NAMALWA (cell line): ENCODE measurements at places on chromosomes 1 and 21.

- no peak for DNase-seq
Measured at GRCh38 chr1:106717591-106717990, 338.9 kb upstream of the PRMT6 start.

DNA sequence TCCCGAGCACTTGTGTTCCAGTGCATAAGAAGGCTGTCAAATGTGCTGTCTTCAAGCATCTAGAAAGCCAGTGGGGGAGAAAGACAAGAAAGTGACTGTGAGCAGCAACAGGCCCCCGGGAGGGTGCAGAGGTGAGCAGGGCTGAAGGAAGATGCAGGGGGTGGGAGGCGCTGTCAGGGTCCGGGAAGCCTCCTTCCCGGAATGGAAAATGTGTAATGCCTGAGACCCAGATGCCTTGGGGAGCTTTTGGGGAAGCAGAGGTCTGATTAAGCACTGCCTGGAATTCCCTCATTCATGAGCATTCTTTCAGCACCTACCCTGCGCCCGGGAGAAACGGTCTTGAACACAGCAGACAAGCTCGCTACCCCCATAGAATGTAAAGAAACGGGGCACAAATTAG, 1.3 kb downstream of the NPHP4 start:
- peak; percentile 31 for DNase-seq

DNA sequence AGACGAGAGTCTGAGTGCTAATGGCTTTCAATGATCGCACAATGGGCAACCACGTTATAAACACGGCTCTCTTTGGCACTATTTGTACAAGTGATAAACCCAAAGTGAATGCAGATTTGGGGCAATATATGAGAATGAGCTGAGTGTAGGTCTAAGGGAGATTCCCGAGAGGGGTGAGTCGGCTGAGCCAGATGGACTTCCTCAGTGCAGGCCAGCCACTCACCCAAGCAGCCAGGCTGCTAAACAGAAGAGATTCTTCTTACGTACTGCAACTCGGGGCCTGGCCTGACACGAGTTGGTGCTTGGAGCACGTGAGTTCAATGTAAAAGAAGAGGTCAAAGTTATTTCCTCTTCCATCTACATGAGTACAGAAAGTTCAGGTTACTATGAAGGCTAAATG, 6.2 kb upstream of the MIXL1 start:
- DNase-seq = no peak

DNA sequence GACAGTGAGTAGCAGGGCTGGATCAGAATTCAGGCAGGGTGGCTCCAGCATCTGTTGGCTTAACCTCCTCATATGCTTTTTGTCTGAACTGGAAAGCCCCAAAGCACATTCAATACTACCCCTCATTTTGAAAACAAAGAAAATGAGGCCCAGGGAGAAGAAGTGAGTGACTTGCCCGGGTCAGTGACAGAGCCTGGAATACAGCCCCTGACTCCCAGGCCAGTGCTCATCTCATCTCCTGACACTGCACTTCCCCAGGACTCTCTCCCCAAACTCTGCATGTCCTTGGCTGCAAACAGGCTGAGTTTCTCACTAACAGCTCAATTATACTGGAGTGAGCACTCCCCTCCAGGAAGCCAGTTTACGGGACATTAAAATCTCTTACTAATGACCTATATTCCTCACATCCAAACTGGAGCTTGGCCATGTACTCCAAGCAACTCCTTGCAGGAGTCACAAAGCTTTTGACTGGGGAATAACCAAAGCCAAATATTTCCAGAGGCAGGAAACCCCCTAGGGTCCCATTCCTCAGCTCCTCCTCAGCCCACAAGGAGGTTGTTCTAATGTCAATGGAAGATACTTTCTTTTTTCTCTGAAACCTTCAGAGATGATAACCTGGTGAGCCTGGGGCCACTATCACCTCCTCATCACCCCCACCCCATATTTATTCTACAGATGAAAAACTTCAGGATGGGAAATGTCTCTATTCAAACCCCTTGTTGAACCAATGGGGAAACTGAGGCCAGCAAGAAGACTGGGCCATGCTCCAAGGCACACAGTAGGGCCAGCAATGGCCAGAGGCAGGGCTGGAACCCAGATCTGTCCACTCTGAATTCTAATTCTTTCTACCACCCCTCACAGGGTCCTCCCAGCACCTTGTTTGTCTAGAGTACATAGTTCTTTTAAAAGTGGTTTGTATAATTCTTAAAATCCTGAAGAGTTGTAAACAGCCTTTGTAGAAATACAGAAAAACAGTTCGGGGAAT, 127.0 kb downstream of the PLPP3 start:
- no peak for DNase-seq

DNA sequence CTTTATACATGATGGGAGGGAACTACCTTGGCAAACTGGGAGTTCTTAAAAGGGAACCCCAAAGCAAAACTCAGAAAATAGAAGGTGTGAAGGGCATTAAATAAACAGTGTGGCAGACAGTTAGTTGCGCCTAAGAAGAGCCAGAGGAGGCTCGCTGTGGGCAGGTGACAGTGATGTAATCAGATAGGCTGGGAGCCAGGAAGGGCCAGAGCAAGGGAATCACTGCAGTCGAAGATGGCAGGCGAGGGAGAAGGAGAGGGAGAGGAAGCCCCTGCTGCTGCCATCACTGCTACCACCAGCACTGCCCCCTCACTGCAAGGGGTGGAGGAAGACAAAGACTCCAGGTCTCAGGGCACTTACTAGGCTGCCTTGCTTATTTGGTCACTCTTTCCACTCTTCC, 97.2 kb downstream of the ST3GAL3 start:
- no peak for DNase-seq

- DNase-seq = no peak
Measured at GRCh38 chr1:6801199-6801598, 15.9 kb downstream of the CAMTA1 start.

- peak; percentile 73 for DNase-seq
Measured at GRCh38 chr1:243325305-243325890, 69.6 kb downstream of the SDCCAG8 start.
